Stimulated activated CD4-positive, alpha-beta T cell treated with anti-CD3 and anti-CD28 coated beads, TNF-alpha, amount 100 ng/mL, for 1 hour (primary cell): ENCODE measurements at places on chromosomes 13 and 19.

- DNase-seq: no peak
Observed at GRCh38 chr13:98508685-98509084, 68.2 kb downstream of the STK24 start.

- DNase-seq: no peak
Observed at GRCh38 chr13:96768524-96768923, 225.8 kb downstream of the OXGR1 start.

DNA sequence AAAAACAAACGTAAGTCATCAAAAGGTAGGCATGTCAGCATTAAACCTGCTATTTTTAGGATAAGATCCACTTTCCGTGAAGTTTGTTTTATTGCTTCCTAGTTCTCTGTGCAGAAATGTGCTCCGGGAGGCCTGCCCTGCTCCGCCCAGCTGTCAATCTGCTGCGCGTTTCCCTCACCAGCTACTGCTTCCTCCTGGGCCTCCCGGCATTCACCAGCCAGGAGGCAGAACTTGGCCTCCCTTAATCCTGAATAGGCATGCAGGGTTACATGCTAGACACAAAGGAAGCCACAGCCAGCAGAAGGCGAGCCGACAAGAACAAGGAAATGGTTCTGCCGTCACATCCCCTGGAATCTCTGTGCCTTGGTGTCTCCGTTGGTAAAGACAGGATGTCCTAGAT lies 386.2 kb downstream of the IRS2 start:
- no peak for DNase-seq

DNA sequence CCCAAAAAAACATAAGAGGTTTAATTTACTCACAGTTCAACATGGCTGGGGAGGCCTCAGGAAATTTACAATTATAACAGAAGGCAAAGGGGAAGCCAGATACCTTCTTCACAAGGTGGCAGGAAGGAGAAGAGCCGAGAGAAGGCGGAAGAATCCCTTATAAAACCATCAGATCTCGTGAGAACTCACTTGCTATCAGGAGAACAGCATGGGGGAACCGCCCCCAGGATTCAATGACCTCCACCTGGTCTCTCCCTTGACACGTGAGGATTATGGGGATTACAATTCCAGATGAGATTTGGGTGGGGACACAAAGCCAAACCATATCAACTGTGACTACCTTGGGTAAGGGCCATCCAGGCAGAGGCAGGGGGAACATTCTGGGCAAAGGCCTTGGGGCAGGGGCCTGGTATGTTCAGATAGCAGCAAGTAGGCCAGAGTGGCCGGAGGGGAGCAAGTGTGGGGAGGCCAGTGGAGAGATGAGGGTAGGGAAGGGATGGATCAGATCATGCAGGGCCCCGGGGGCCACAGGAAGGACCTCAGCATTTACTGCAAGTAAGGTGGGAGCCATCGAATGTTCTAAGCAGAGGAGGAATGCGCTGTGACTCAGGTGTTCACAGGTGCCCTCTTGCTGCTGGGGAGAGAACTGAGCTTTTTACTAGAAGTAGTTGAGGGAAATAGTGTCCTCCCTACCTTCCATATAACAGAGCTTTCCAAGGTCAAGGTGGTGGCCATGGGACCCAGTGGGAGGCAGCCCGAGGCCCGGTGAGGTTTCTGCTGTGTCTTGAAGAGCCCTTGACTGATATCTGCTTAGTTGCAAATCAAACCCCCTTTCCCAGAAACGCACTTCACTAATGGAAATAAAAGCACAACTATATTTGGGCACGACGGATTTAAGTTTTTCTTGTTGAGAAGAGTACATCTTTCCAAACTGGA lies 18.0 kb downstream of the RAB3D start:
- DNase-seq: no peak
